ENCODE measurements at places on chromosomes 7 and 10.

DNA sequence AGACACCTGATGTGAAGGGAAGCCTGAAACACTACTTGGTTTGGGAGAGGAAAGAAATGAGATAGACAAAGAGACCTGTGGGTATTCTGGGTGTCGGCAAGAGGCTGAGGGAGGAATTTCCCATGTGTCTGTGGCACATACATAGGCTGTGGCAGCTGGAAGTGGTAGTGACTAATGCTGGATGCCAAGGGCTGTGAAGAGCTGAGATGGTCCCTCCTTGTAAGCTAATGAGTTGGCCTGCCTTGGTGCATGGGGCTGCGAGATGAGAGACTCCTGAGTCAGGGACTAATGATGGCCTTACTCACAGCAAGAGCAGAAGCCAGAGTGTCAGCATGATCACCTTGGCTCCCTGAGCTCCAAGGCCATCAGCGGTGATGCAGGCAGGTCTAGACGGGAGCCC lies 119.0 kb upstream of the EEPD1 start:
- no peak for DNase-seq

DNA sequence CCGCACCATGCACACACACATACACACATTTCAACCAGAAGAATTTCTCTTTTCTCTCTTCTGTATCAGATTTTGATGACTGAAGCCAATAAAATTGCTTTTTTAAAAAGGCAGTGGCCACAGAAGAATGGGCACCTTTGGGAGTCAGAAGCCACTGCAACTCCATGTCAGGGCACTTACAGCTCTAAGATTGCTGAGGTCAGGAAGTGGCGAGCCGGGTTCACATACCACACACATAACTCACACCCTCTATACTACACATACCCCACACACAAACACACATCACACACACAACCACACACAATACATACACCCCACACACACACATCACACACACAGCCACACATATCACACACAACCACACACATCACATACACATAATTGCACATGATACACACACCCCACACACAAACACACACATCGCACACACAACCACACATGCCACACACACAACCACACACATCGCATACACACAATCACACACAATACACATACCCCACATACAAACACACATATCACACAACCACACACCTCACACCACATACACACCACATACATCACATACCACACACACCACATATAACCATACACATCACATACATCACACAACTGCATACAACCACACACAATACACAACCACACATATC lies 31.2 kb downstream of the GPRIN2 start:
- no peak for DNase-seq

DNA sequence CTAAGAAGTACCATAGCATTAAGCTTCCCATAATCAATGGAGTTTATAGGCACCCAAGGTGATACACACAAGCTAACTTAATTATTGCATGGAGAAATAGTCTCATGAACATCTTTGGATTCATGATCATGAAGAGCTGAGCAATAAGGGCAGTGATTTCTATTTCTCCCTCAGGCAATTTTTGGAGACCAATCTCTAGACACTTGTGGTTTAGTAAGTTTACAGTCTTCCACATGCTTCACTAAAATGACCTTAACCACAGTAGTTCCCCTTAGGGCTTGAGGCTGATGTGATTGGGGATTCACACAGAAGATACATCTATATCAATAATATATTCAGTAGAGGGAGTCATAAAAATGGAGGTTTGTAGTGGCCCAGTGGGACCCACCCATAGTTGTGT lies 241.2 kb downstream of the CCDC7 start:
- DNase-seq = no peak

GRCh38 chr10:96501985-96502384 lies 11.7 kb downstream of the TLL2 start:
- no peak for DNase-seq

DNA sequence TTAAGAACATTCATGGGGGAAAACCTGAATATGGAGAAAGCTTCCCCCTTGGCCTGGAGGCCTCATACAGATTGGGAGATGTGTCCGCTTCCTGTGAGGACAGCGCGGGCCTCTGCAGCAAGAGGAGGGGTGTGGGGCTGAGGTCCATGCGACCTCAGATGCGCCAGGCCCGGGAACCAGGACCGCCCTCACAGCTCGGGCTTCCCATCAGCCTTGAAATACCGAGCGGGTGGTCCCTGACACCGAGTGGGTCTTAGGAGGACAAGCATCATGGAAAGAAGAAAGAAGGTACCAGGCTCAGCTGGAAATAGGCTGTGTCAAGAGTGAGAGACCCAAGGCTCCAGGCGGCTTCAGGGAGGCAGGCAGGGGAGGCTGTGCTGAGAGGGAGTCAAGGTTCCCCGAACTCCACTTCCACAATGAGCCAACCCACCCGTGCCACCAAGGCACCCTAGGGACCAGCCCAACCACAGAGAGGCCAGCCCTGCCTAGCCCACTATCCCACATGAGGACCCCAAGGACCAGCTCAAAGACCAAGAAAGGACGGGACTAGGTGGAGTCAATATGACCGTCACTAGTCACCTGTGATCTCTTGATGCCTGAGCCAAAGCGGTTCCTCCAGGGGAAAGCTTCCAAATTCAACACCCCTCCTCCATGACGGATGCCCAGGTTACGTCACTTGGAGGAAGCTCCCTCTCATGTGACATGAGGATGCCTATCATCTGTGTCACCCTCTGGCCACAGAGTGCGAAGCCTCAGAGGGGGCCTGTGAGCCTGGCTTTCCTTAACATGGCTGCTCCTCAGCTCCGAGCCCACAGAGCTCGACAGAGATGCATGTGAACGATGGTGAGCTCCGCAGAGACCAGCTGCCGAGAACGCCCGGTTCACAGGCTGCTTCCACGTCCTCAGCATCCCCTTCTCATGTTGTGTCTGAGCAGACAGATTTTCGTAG lies 103.7 kb downstream of the TCERG1L start:
- no peak for DNase-seq

DNA sequence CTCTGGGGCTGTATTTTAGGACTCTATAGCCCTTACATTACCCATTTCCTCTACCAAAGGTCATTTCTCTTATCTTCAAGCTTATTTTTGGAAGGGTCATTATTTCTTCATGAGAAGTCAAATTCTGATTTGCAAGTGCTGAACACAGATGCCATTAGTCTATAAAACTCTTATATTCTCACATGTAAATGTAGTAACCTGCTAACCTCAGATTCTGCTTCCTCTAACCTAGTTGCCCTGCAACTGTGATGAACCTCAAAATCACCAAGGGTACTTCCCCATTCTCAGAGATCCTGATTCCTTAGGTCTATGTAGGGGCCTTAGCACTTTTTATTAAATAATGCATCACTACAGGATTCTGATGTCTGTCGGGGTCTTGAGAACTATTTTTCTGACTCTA lies 6.3 kb downstream of the FAS start:
- DNase-seq = no peak

GRCh38 chr10:4316161-4316810 lies 509.7 kb upstream of the AKR1E2 start:
- DNase-seq = no peak

DNA sequence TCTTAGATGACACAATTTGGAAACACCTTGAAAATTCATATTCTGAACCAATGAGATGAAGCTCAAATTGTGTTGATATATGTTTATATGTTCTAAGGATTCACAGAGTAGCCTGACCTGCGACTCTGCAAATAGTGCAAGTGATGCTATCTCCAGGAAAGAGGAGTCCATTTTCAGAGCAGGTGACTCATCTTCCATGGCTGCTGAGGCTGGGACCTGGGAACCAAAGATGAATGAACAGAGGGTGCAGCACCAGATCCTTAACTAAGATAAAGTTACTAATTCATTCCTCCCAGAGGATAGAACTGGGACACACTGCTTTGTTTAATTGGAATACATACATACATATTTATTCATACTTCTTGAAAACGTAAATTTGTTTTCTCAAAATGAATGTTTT lies 240.6 kb upstream of the SEMA3C start:
- DNase-seq = no peak

DNA sequence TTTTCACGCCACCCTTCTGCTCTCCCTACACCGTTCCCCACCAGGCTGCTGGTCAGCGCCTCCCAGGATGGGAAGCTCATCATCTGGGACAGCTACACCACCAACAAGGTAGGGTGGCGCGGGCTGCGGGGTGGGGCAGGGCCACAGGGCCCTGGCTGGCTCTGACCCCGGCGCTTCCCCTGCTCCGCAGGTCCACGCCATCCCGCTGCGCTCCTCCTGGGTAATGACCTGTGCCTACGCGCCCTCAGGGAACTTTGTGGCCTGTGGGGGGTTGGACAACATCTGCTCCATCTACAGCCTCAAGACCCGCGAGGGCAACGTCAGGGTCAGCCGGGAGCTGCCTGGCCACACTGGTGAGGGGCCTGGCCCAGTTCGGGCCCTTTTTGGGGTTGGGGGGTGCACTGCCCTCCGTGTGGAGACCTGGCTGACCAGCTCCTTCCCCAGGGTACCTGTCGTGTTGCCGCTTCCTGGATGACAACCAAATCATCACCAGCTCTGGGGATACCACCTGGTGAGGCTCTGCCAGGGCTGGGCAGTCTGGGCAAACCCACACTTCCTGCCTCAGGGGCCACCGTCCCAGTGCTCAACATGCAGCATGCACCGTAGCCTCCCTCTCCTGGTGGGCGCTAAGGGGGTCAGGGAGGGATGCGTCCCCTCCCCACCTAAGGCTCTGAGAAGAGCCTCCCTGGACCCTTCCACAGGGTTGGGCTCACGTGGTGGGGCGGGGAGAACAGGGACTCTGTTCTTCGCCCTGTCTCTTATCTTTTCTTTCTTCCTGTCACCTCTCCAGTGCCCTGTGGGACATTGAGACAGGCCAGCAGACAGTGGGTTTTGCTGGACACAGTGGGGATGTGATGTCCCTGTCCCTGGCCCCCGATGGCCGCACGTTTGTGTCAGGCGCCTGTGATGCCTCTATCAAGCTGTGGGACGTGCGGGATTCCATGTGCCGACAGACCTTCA lies 4.0 kb downstream of the GNB2 start:
- DNase-seq = no peak

DNA sequence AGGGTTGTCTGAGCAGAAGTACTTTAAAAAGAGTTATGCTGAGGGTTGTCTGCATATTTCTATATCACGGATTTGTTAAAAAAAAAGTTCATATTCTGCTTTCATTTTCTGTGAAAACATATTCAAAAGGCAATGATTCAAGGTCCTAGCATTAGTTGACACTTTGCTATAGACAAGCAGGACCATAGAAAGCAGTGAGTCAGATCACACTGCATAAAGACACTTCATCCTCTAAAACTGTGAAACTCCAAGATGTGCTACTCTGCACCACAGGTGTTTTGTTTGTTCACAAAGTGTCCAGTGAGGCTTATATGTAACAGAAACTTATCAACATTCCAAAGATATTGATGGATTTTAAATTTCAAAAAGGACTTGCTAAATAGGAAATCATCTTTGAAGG lies 47.0 kb downstream of the SPAM1 start:
- no peak for DNase-seq

- DNase-seq = no peak
Measured at GRCh38 chr10:132616996-132617736, 79.6 kb downstream of the INPP5A start.

GRCh38 chr10:129448086-129448485 lies 19.0 kb upstream of the MGMT start:
- no peak for DNase-seq

DNA sequence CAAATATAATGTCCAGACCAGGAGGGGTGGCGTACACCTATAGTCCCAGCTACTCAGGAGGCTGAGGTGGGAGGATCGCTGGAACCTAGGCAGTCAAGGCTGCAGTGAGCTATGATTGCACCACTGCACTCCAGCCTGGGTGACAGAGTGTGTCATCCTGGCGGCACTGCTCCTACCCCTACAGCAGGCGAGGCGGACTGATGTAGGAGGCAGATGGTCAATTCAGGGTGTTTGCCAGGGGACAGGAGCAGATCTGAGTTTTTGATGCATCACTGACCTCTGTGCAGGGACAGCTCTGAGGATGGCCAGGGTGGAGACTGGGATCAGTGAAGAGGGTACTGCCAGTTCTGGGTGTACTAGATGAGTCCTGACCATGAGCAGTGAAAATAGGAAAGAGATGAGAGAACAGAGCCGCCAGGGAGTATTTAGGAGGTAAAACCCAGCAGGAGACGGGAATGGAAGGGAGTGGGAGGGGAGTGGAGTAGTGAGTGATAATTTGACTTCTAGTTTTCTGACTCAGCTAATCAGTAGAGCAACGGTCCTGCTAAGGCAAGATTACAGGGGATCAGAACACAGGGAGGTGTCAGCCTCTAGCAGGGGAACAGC lies 75.3 kb downstream of the HIP1 start:
- DNase-seq = no peak

- no peak for DNase-seq
Measured at GRCh38 chr10:114142018-114142417, 32.0 kb downstream of the CCDC186 start.

GRCh38 chr7:137476937-137477336 lies 133.4 kb upstream of the PTN start:
- DNase-seq = no peak

GRCh38 chr7:82234457-82235049 lies 209.0 kb downstream of the CACNA2D1 start:
- no peak for DNase-seq

DNA sequence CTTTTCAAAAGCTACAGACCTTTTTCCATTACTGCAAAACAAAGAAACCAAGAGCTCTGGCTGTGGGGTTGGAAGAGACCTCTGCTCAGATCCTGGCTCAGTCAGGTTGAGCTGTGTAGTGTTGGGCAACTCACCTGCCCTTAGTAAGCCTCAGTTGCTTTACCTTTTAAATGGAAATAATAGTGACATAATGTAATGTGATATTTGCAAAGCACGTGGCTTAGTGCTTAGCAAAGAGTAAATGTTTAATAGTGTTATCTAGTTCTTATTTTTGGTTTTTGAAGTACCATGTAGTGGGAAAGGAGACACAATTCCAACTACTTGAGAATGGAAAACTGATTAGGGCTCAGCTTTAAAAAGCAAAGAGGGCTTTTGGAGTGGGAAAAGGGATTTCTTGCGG lies 100.2 kb downstream of the SVIL start:
- no peak for DNase-seq

GRCh38 chr7:87876869-87877234 lies 559 bp downstream of the DBF4 start:
- DNase-seq = no peak

DNA sequence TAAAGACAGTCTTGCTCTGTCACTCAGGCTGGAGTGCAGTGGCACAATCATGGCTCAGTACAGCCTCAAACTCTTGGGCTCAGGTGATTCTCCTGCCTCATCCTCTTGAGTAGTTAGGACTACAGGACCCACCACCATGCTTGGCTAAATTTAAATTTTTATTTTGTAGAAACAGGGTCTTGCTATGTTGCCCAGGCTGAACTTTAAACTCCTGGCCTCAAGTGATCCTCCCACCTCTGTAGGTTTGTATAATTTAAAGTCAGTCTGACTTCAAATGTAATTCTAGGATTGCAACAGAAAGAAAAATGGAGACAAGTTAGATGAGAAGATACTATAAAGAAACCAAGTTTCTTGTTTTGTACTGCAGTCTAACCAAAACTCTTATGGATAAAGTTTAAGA lies 11.5 kb downstream of the TMEM60 start:
- no peak for DNase-seq

- no peak for DNase-seq
Measured at GRCh38 chr10:80271416-80271815, 18.0 kb downstream of the MAT1A start.

- no peak for DNase-seq
Measured at GRCh38 chr10:17590969-17591645, 26.1 kb downstream of the HACD1 start.

GRCh38 chr7:91239171-91239604 lies 25.0 kb upstream of the FZD1 start:
- DNase-seq = no peak

- no peak for DNase-seq
Measured at GRCh38 chr10:76278811-76279460, 847.5 kb downstream of the LRMDA start.

- DNase-seq = no peak
Measured at GRCh38 chr7:46776790-46777189, 805.1 kb downstream of the TNS3 start.

Data from central memory CD4-positive, alpha-beta T cell (primary cell).